ENCODE measurements at places on chromosomes 2 and 18. TPM values are rescaled to one million over a fixed set of nuclear protein-coding genes. Genes with fewer than 3 reads are reported as not detected.

LRRTM4 gene
- 0.42 TPM for total RNA-seq

TCF7L1 gene
- 23.2 TPM for total RNA-seq

RESP18 gene
- not detected for total RNA-seq

KRTCAP3 gene
- total RNA-seq, result not detected

KCNF1 gene
- total RNA-seq, result 51.7 TPM

DCDC2C gene
- not detected for total RNA-seq

KIAA2012 gene
- not detected for total RNA-seq

CDH20 gene
- 0.11 TPM for total RNA-seq

PTPRN gene
- total RNA-seq, result 5.3 TPM

SDC1 gene
- total RNA-seq, result 0.42 TPM

TRIB2 gene
- 32.2 TPM for total RNA-seq

ALK gene
- total RNA-seq, result 1.3 TPM

SP5 gene
- not detected for total RNA-seq

CD8B2 gene
- 0.13 TPM for total RNA-seq

PLEK gene
- total RNA-seq, result 23.4 TPM

SIX2 gene
- total RNA-seq, result 1.3 TPM

ITGA4 gene
- 2.5 TPM for total RNA-seq

SLC19A3 gene
- 0.97 TPM for total RNA-seq

CFC1 gene
- not detected for total RNA-seq

USP40 gene
- 18.9 TPM for total RNA-seq

SGO2 gene
- total RNA-seq, result 1.9 TPM

DNAJC5G gene
- total RNA-seq, result not detected

B3GNT7 gene
- total RNA-seq, result 7.0 TPM
